Right lobe of liver (tissue), 6 donors: ENCODE measurements at places on chromosomes 13 and 19. TPM values are rescaled to one million over a fixed set of nuclear protein-coding genes. Genes with fewer than 3 reads are reported as not detected.

GRCh38 chr19:10820173-10820572 lies 15.8 kb downstream of the TMED1 start:
- H3K36me3 ChIP-seq = no peaks in the 10 kb centered on the region
- no peak overlapping the region for H3K27ac ChIP-seq
- no peak for DNase-seq
- H3K4me1 ChIP-seq = no peaks in the 10 kb centered on the region
- no peak overlapping the region for H3K4me3 ChIP-seq

- no peaks in the 10 kb centered on the region for H3K36me3 ChIP-seq
- no peak overlapping the region for H3K4me3 ChIP-seq
Observed at GRCh38 chr13:96033220-96034015, 19.8 kb downstream of the UGGT2 start.

DNA sequence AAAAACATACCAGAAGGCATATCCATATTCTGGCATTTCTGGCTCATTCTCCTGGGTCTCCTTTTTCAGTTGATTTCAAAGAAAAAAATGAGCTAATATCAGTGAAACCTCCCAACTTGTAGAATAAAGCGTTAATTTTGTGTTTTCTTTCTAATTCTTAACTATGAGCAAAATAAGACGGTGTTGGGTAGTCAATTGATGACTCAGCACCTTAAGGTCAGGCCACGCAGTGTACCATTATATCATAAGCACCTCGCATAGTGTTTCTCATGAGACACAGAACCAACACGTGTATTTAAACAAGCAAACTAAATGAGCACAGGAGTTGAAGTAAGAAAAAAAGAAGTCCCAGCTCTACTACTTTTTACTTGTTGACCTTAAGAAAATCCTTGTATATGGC lies 174.9 kb downstream of the OXGR1 start:
- no peaks in the 10 kb centered on the region for H3K4me1 ChIP-seq
- H3K27ac ChIP-seq = no peak overlapping the region
- H3K4me3 ChIP-seq = no peak overlapping the region
- H3K27me3 ChIP-seq = no peaks in the 10 kb centered on the region
- no peak for DNase-seq

GRCh38 chr13:110322126-110322827 lies 15.2 kb downstream of the COL4A2 start:
- DNase-seq = no peak
- no peak overlapping the region for H3K27ac ChIP-seq
- no peaks in the 10 kb centered on the region for H3K4me1 ChIP-seq
- no peaks in the 10 kb centered on the region for H3K27me3 ChIP-seq
- H3K4me3 ChIP-seq = no peak overlapping the region
- H3K36me3 ChIP-seq = no peaks in the 10 kb centered on the region

DNA sequence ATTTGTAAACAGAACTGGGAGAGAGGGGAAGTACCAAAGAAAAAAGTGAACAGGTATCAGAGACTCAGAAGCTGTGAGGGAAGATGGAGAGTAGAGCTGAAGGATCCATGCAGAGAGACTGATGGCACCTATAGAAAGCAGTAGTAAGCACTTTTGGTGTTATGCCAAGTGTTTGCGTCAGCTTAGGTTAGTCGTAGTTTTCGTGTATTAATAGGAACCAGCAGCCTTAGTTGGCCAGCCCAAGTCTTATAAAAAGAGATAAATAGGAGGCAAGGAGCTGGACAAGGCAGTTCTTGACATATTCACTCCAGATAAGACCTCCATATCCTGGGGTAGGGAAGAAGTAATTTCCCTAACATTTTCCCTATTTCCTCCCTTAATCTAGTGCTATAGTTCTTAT lies 214.2 kb downstream of the OXGR1 start:
- DNase-seq = no peak
- H3K4me1 ChIP-seq = no peaks in the 10 kb centered on the region
- H3K27ac ChIP-seq = no peak overlapping the region
- H3K27me3 ChIP-seq = no peaks in the 10 kb centered on the region
- no peaks in the 10 kb centered on the region for H3K36me3 ChIP-seq
- H3K4me3 ChIP-seq = no peak overlapping the region

GRCh38 chr13:37229931-37230330 lies 124.5 kb upstream of the CSNK1A1L start:
- no peaks in the 10 kb centered on the region for H3K4me1 ChIP-seq
- no peaks in the 10 kb centered on the region for H3K27me3 ChIP-seq
- no peak overlapping the region for H3K27ac ChIP-seq
- no peak overlapping the region for H3K4me3 ChIP-seq

- H3K4me3 ChIP-seq = no peak overlapping the region
- no peaks in the 10 kb centered on the region for H3K27me3 ChIP-seq
- H3K27ac ChIP-seq = peak overlapping the region; percentile 75
- H3K4me1 ChIP-seq = peaks cover 67% of the 10 kb centered on the region
- peak; percentile 88 for DNase-seq
Observed at GRCh38 chr19:3387645-3388589, 21.5 kb downstream of the NFIC start.

DNA sequence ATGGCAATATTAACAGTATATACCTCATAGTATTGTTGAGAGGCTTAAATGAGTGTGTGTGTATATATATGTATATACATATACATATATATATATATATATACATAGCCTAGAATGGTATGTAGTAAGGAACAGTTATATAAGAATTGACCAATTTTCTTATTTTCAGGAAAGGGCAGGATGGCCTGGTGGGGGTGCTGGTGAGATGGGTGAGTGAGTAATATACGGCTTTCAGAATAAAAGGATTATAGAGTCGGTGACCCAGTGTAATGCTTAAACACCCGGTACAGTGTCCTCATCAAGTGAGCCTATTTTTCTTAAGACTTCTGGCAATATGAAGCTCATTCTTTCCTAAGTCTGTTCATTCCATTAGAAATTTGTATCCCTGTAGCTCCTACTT lies 11.7 kb upstream of the FAM216B start:
- H3K27ac ChIP-seq = no peak overlapping the region
- no peaks in the 10 kb centered on the region for H3K36me3 ChIP-seq
- H3K4me1 ChIP-seq = no peaks in the 10 kb centered on the region

DNA sequence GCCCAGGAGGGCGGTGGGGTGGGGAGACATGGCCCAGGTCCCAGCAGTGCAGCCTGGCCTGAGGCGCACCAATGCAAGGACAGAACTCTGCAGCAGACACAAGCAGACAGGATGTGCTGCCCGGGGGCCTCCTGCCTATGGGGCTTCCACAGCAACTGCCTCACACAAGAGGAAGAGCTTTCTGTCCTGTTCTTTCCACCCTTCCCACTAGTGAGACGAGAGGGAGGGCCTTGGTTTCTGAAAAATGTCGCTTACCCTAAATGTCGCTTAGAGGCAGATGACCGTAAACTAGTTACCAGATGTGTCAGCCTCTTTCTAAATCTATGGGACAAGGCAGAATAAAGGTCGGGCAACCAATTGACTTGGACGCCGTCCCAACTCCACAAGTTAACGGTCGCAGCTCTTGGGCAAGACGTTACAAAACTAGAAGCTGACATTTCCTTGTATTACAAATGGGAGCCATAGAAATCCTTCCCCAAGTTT lies at the start of gene LAIR1:
TSS of gene LAIR1 (minus strand) at position 157 of the 483 bp plus-strand sequence. CDS start at position 30, 127 bp downstream.
- no peak within 1 kb of the TSS for H3K27ac ChIP-seq
- DNase-seq = no peak
- H3K4me1 ChIP-seq = no peaks in the 10 kb centered on the region
- no peaks in the 10 kb centered on the region for H3K36me3 ChIP-seq
- peak within 1 kb of the TSS; percentile 40 for H3K4me3 ChIP-seq

- H3K36me3 ChIP-seq = no peaks in the 10 kb centered on the region
- no peak overlapping the region for H3K27ac ChIP-seq
- H3K27me3 ChIP-seq = no peaks in the 10 kb centered on the region
- DNase-seq = no peak
- H3K4me3 ChIP-seq = no peak overlapping the region
Observed at GRCh38 chr13:70964874-70965273, 856.6 kb upstream of the KLHL1 start.

DNA sequence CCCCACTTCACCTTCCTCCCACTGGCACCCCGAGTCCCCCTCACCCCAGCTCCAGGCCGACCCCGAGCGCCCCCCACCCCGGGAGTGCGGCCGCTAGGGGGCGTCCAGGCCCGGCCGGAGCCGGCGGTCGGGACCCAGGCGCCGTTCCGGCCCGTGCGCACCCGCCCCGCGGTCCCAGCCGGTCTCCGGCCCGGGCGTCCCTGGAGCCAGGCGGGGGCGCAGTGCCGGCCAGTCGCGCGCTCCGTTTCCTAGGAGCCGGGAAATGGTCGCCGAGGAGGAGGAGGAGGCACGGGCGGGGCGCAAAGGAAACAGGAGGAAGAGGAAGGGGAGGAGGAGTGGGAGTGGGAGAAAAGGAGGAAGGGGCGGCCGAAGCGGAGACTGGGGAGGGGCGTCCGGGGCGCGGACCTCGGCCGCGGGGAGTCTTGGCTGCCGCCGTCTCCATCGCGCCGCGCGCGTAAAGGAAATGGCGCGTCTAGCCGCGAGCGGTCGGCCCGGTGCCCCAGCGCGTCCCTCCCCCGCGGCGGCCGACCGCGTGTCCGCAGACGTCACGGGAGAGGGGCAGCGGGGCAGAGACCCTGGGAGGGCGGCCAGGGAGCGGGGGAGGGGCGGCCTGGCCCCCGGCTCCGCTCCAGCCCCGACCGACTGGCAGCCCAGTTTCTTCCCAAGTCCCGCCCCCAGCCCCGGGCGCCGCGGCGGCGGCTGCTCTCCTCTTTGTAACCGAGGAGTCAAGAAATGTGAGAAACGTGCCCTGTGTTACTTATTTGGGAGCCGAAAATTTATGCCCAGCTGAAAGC lies 1.1 kb upstream of the KCTD15 start:
- H3K27me3 ChIP-seq = no peaks in the 10 kb centered on the region
- H3K36me3 ChIP-seq = peaks cover 3% of the 10 kb centered on the region
- DNase-seq = peak; percentile 89
- peak overlapping the region; percentile 85 for H3K27ac ChIP-seq
- H3K4me1 ChIP-seq = no peaks in the 10 kb centered on the region

DNA sequence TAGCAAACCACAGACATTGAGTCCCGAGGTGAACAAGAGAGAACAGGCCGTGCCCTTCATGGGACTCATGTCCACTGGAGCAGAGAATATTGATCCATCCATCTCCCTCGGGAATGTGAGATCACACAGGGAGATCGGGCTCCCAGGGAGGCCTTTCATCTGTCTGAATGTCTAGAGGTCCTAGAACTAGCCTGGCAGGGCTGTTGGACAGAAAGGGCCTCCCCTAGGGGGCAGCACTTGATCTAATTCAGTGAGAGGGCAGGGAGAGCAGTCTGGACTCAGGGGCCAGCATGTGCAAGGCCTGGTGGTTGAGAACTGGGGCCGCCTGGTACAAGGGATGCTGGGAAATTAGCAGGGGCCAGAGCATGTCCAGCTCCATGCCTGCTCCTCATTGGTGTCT lies 4.3 kb downstream of the RUVBL2 start:
- H3K36me3 ChIP-seq = no peaks in the 10 kb centered on the region
- no peak overlapping the region for H3K4me3 ChIP-seq
- no peak overlapping the region for H3K27ac ChIP-seq
- no peak for DNase-seq
- no peaks in the 10 kb centered on the region for H3K4me1 ChIP-seq

DNA sequence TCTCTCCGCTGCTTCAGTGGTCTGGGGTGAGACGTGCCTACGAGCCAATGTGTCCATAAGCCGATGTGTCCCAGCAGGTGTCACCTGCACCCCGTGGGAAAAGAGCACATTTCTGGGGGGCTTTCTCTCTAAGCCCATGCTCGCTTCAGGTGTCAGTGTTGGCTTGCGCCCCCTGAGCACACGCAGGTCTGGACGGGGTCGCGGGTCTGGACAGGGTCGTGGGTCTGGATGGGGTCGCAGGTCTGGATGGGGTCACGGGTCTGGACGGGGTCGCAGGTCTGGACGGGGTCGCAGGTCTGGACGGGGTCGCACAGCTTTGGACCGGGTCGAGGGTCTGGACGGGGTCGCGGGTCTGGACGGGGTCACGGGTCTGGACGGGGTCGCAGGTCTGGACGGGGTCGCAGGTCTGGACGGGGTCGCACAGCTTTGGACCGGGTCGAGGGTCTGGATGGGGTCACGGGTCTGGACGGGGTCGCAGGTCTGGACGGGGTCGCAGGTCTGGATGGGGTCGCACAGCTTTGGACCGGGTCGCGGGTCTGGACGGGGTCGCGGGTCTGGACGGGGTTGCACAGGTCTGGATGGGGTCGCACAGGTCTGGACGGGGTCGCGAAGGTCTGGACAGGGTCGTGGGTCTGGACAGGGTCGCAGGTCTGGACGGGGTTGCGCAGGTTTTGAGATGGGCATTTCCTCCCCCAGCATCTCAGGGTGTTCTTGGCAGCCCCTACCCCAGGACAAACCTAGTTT lies 24.5 kb upstream of the TFDP1 start:
- no peaks in the 10 kb centered on the region for H3K4me1 ChIP-seq
- H3K27ac ChIP-seq = no peak overlapping the region
- H3K36me3 ChIP-seq = no peaks in the 10 kb centered on the region
- no peaks in the 10 kb centered on the region for H3K27me3 ChIP-seq
- no peak overlapping the region for H3K4me3 ChIP-seq
- no peak for DNase-seq

DNA sequence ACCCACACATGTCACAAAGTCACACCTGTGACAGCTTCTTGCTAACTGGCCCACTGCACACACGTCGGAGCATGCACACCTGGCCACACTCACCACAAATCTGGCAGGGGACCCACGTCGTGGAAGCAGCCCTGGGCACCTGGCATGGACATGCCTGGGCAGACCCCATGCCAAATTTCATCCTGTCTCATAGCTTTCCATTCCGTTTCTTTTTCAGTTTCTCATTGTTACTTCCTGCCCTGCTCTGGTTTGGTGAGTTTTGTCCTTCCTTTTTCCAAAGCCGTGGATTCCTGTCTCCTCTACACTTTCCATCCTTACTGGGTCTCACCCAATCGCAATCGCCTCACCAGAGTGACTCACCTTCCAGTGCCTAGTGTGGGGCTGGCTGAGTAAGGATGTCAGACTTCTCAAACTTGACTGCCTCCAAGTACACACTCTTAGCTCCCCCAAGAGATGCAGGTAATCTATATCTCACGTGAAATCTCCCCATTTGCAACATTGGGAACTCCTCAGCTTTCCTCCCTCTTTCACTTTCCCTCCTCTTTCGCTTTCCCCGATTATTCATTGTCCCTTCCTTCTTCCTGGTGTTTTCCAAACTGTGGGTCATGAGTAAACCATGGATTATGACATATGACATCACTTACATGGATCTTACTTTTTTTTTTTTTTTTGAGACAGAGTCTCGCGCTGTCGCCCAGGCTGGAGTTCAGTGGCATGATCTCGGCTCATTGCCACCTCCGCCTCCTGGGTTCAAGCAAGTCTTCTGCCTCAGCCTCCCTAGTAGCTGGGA lies 1.6 kb upstream of the BBC3 start:
- no peaks in the 10 kb centered on the region for H3K36me3 ChIP-seq
- no peak overlapping the region for H3K4me3 ChIP-seq
- peaks cover 5% of the 10 kb centered on the region for H3K4me1 ChIP-seq
- H3K27me3 ChIP-seq = no peaks in the 10 kb centered on the region
- DNase-seq = no peak
- H3K27ac ChIP-seq = peak overlapping the region; percentile 54

GRCh38 chr19:16736709-16737108 lies 17.1 kb downstream of the NWD1 start:
- no peak for DNase-seq
- no peaks in the 10 kb centered on the region for H3K36me3 ChIP-seq
- no peaks in the 10 kb centered on the region for H3K27me3 ChIP-seq
- H3K4me3 ChIP-seq = no peak overlapping the region
- H3K27ac ChIP-seq = no peak overlapping the region

- no peaks in the 10 kb centered on the region for H3K4me1 ChIP-seq
- no peaks in the 10 kb centered on the region for H3K27me3 ChIP-seq
- no peak overlapping the region for H3K4me3 ChIP-seq
- H3K27ac ChIP-seq = no peak overlapping the region
- DNase-seq = no peak
Observed at GRCh38 chr13:80235967-80236302, 105.0 kb downstream of the SPRY2 start.

The ZNF845 gene
- total RNA-seq = 1.9 TPM

The FCGBP gene
- 4.0 TPM for total RNA-seq

The NLRP9 gene
- not detected for total RNA-seq

The KLF1 gene
- total RNA-seq = 1.7 TPM

The ZNF773 gene
- 2.6 TPM for total RNA-seq

The C13orf46 gene
- 0.59 TPM for total RNA-seq

The FAM216B gene
- not detected for total RNA-seq

The NAA16 gene
- total RNA-seq = 8.1 TPM

The STAP2 gene
- total RNA-seq = 51.5 TPM
